Effector CD8-positive, alpha-beta T cell (primary cell): ENCODE measurements at places on chromosomes 2 and 18.
A peak's percentile ranks its signal among the peaks of the same experiment; 100 is the strongest.

GRCh38 chr2:110847651-110848050 lies 115.3 kb downstream of the ACOXL start:
- no peak for DNase-seq

GRCh38 chr2:105449076-105449475 lies 50.2 kb upstream of the FHL2 start:
- DNase-seq, result no peak

GRCh38 chr18:76972241-76972640 lies 149.9 kb downstream of the ZNF236 start:
- no peak for DNase-seq

GRCh38 chr2:20190170-20190569 lies 34.8 kb downstream of the SDC1 start:
- no peak for DNase-seq

GRCh38 chr2:135851858-135852257 lies 14.9 kb upstream of the LCT start:
- DNase-seq, result no peak

GRCh38 chr2:188634656-188635055 lies 339.5 kb upstream of the COL3A1 start:
- no peak for DNase-seq

- no peak for DNase-seq
Measured at GRCh38 chr2:207854484-207855440, 85.1 kb upstream of the FZD5 start.

- no peak for DNase-seq
Measured at GRCh38 chr18:57630754-57631595, 9.3 kb upstream of the NARS1 start.

DNA sequence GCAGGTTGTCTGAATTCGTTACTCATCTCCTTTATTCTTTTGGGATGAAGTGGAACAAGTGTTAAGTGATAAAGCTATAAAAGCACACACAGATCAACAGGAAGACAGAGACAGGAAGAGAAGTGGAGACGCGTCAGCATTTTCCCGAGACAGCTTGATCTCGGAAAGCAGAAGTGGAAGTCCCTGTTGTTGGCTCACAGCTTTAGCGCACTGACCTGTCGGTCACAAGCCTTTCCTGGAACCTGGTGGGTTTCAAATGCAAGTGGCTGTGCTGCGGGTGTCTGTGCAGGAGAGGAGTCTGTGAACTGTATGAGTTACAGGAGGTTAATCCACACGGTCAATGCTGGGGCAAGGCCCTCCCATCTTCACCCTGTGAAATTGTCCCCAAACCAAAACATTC lies 116.6 kb upstream of the PELI1 start:
- no peak for DNase-seq

- peak; percentile 28 for DNase-seq
Measured at GRCh38 chr2:47323009-47323821, 79.7 kb upstream of the MSH2 start.

DNA sequence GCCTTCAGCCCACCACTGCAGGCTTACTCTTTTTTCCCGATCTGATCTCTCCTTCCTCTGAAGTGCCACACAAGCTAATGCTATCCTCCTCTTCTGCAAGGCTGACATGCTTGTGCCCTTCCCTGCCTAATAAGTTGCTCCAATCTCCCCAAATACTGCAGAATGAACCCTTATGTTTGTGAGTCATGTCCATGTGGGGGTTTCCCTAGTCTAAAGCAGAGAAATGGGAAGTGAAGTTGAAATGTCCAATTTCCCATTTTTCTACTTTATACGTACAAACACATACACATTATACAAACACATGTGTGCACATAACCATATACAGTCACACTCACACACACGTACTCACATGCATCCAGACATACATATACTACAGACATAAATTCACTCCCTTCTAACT lies 288.1 kb upstream of the CELF4 start:
- no peak for DNase-seq

GRCh38 chr2:74304332-74305148 lies 38.7 kb downstream of the SLC4A5 start:
- DNase-seq, result no peak

GRCh38 chr2:212901604-212902275 lies 249.7 kb downstream of the IKZF2 start:
- no peak for DNase-seq

GRCh38 chr2:1823187-1824169 lies 79.2 kb upstream of the PXDN start:
- DNase-seq, result no peak

- DNase-seq, result no peak
Measured at GRCh38 chr2:106997204-106997603, 111.2 kb upstream of the ST6GAL2 start.

DNA sequence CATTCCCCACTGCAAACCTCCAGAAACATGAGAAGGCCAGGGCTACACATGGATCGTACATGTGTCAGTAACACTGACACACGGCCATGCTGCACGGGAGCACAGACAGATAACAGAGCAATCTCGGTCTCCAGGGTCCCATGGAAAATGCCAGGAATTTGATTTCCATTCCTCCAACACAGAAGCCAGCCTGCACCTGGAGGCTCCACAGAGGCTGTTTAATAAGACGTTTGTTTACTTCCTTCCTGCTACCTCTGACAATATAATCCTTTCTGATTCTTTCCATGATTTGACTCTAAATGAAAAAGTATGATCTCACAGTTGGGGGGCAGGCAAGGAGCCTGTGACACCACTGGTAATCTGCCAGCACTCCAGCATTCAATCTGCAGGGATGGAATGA lies 210.9 kb upstream of the DDX18 start:
- DNase-seq, result no peak

DNA sequence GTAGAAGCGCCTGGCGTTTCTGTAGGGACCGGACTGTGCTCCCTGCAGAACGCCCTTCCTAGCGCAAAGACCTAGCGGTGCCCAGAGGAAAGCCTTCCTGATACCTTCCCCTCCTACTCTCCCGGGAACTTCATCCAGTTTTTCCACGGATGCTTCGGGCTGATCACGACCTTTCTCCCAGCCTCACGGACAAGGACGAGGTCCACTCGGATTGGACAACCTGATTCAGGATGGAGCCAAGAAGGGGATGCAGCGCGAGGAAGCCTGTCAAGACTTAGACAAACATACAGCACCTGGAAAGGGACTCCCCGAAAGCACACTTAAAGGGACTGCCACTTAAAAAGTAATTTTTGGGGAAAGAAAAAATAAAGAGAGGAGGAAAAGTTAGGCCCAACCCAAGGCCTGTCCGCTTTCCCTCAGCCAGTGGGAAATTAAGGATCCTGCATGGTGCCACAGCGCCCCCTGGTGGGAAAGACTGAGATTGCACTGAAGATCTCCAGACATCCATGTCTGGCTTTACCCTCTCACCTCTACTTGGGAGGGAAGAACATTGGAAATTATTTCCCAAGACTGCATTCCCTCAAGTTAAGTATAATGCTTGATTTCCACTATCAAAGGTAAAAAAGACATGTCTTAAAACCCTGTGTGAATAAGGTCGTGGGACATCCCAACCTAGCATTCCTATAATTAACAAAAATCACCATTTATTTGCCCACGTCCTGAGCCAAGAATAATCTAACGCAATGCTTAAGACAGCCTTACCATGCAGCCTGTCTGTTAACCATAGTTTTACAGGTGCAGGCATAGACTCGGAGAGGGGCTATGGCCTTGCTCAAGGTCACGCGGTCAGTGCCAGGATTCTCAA lies 13.4 kb upstream of the COPS8 start:
- DNase-seq, result peak; percentile 67

GRCh38 chr2:62505750-62506420 lies at the start of gene TMEM17:
TMEM17 (minus strand) TSS chr2:62506195; CDS start chr2:62506129, 66 bp downstream.
- DNase-seq, result no peak
